ENCODE measurements at places on chromosomes 16 and 17.

DNA sequence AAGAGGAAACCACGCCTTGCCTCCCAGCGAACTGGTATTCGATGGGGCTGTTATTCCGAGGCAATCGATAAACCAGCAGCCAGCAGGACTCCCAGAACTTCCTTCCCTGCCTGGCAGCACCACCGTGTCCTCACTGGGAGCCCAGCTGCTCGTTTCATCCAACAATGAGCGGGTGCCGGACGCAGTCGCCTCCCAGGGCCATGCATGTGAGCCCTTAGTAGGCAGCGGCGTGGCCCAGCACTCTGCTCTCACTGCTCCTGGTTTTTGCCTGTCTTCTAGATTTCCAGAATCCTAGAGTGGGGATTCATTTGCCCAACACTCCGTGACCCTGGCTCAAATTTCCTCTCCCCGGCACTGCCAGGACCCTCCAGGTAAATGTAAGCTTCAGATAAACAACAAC is 29.1 kb upstream of the RASD1 start:
- no peak for DNase-seq

GRCh38 chr16:90032674-90033331 is 13.5 kb upstream of the DBNDD1 start:
- no peak for DNase-seq

GRCh38 chr17:19386051-19386929 is 700 bp downstream of the MFAP4 start:
- no peak for DNase-seq

- DNase-seq: no peak
Observed at GRCh38 chr17:45341533-45342158, 24.8 kb upstream of the MAP3K14 start.

- no peak for DNase-seq
Observed at GRCh38 chr16:84347161-84347560, 21.2 kb upstream of the ATP2C2 start.

DNA sequence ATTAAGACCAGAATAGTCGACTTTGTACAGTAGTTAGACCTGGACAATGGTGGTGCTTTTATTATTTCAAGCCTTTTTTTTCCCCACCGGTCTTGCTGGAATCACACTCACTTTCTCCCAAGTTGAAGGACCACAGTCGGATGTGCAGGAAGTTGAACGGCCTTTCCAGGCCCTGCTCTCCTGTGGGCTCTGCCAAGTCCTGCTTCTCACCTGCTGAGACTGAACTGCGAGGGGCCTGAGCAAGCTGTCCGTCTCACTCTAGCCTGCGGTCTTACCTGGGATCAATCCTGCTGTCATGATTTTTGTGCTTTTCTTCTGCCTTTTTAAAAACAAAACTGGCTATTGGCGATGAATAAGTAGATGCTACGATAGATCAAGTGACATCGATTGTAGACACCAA is 1.3 kb downstream of the TLCD3A start:
- no peak for DNase-seq

DNA sequence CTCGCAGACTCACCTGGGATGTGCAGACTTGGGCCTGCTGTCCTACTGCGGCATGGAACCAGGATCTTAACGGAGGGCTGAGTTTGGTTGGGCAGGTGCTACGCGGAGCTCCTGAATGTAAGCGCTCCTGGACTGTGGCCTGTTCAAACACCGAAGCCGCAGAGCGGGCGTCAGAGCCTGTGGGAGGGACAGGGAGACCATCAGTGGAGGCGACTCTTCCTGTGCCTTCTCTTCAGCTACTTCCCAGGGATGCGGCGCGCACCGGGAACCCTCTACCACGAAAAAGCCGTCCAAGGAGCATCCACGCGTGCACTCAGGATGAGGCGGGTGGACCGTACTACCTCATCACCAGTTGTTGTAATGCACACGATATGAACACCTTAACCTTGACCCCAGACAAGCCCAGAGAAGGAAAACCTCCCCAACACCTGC is 2.0 kb downstream of the USP36 start:
- DNase-seq: no peak

DNA sequence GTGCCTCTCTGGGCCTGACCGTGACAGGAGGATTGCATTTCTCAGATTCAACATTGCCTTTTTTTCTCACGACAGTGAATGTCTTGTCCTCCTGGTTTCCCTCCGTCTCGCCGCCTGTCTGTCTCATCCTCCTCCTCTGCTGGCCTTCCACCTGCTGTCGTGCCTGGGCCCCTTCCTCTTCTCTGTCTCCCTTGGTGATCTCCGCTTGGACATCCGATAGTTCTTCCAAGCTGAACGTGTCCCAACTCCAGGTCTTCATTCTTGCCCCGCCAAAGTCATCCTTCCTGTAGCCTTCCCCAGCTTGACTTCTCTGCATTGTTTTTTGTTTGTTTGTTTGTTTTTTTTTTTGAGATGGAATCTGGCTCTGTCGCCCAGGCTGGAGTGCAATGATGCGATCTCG is 79.4 kb downstream of the RAP1GAP2 start:
- no peak for DNase-seq

DNA sequence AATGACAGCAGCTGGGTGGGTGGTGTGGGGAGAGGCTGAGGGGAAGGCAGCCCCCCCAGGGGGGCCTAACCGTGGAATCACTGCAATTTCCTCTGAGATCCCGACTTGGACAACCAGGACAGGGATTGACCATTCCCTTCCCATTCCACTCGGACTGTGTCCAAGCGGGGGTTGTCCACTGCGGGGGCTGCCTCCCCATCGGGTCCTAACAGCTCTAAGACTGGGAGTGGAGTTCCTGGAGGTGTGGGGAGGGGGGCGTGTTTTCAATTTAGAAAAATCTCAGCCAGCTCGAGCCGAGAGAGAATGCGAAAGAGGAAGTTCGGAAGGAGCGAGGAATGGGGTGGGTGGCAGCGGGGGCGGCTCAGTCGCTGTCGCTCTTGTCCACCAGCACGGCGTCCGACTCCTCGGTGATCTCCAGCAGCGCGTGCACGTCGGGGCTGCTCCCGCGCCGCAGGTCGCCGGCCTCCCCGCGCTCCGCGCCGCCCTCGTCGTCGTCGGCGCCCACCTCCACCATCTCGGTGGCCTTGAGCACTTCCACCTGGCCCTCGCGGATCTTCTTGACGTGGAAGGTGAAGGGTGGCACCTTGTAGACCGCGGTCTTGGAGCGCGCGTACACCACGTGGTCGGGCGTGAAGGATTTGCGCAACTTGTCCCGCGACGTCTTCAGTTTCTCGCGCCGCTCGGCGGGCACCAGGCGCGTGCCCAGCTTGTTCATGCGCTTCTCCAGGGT is 16.2 kb upstream of the STAT3 start:
- no peak for DNase-seq

- no peak for DNase-seq
Observed at GRCh38 chr16:64962786-64963185, 159.1 kb downstream of the CDH11 start.

GRCh38 chr17:29124135-29124924 is 55.9 kb downstream of the MYO18A start:
- peak; percentile 4 for DNase-seq

GRCh38 chr17:16314859-16315258 is 38.4 kb downstream of the CENPV start:
- DNase-seq: no peak

DNA sequence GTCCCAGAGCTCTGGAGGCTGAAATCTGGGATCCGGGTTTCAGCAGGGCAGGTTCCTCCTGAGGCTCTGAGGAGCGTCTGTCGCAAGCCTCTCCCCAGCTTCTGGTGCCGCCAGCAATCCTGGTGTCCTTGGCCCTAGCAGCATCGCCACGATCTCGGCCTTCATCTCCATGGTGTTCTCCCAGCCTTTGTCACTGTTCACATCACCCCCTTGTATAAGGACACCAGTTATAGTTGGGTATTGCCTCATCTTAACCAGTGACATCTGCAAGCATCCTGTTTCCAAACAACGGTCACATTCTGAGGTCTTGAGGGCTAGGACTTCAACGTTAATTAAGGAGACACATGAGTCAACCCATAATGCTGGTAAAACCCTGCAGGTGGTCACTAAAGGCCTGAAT is 2.8 kb upstream of the PPP1R27 start:
- DNase-seq: no peak

- no peak for DNase-seq
Observed at GRCh38 chr16:28063591-28064061, at the start of gene GSG1L. Gene GSG1L, minus strand, starts transcription at chr16:28063714. Its CDS starts 290 bp downstream, at chr16:28063424.

DNA sequence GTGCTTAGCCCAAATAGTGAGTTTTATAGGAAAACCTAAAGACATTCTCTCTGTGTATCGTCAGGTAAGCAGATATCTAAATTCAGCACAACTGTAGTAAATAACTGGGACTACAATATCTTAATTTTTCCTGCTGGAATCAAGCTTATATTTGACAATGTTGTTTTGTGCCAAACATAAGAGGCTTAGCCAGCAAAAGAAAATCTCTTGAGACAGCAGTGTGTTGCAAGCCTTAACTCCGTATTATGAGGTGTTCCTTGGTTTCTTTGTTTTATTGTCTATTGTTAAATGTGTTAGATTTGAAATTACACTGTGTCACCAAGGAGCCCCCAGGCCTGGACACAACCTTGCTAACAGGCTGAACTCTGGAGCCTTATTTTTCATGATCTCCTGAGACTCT is 1570.6 kb upstream of the GOT2 start:
- no peak for DNase-seq

GRCh38 chr16:13606804-13607203 is 313.1 kb upstream of the ERCC4 start:
- DNase-seq: no peak

GRCh38 chr17:80474961-80475909 is 1.2 kb downstream of the NPTX1 start:
- DNase-seq: no peak

- no peak for DNase-seq
Observed at GRCh38 chr17:73657473-73658116, 13.3 kb upstream of the SDK2 start.

- no peak for DNase-seq
Observed at GRCh38 chr17:54967621-54968261, 713 bp downstream of the COX11 start.

DNA sequence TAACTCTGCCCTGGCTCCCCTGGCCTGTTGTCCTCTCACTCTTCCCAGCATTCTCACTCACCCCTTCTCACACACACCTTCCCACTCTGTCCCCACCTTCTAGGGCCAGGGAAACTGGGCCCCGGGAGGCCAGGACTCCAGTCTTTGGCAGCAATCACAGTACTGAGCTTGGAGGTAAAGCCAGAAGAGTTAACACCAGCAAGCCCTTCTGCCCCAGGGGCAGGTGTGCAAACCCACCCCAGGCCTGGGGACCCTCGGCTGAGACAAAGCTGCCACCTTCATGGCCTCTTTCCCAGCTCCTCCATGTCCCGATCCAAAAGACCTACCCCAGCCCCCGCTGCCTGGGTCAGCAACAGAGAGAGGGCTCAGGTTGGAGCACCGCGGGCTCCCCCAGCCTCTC is 36.9 kb upstream of the MLKL start:
- no peak for DNase-seq

DNA sequence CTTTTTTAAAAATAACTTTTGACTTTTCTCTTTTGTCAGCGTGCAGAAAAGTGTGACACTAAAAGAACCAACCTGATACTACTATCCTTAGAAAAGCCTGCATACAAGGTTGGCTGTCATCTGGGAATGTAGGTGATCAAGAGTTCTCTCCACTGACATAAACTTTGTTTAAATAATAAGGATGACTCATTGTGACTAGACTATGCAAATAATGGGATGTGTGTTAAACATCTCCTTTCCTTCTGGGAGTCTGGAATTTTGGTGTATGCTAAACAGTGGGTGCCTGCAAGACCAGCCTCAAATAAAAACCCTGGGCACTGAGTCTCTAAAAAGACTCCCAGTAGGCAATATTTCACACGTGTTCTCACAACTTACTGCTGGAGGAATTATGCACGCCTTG is 373.4 kb downstream of the CNTNAP4 start:
- DNase-seq: no peak
